T-helper 9 cell (primary cell): ENCODE measurements at places on chromosomes 4 and X.

GRCh38 chrX:45070116-45071007 lies 130.3 kb downstream of the DIPK2B start:
- no peak for DNase-seq

DNA sequence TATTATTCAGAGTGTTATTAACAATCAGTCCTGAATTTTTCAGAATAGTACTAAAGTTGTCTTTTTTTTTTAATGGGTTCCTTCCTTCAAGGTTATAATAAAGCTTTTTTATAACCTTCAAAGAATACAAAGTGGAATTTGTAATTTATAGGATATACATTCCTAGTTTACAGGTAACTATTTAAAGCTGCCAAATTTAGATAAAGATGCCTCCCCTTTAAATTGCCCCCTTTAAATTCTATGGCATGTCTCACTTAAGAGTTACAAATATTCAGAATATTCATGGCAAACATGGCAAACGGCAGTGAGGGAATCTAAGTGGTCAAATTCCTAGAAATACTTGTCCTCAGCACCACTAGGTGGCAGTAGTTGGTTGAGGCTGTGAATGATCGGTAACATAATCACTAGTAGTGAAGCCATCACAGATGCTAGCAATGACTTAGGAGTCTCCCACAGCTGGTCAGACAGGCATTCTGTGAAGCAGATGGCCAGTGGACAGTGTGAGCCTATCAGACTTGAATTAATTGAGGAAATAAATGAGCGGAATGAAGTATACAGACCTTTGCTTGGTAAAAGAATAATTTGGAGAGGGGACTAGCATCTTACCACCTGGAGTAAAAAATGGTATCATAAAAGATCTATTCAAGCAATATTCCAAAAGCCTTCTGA lies 86.4 kb downstream of the CBR4 start:
- peak; percentile 33 for DNase-seq

GRCh38 chrX:73266766-73267165 lies 52.1 kb upstream of the NAP1L2 start:
- DNase-seq, result no peak

- DNase-seq, result no peak
Observed at GRCh38 chr4:10762561-10762960, 78.0 kb upstream of the CLNK start.

- DNase-seq, result no peak
Observed at GRCh38 chrX:4484266-4484665, 770.8 kb upstream of the PRKX start.

GRCh38 chr4:147846318-147847155 lies 114.6 kb downstream of the ARHGAP10 start:
- DNase-seq, result no peak

GRCh38 chr4:24529555-24529954 lies 54.8 kb downstream of the DHX15 start:
- DNase-seq, result no peak

- DNase-seq, result no peak
Observed at GRCh38 chr4:153270361-153270760, 66.1 kb downstream of the TRIM2 start.

DNA sequence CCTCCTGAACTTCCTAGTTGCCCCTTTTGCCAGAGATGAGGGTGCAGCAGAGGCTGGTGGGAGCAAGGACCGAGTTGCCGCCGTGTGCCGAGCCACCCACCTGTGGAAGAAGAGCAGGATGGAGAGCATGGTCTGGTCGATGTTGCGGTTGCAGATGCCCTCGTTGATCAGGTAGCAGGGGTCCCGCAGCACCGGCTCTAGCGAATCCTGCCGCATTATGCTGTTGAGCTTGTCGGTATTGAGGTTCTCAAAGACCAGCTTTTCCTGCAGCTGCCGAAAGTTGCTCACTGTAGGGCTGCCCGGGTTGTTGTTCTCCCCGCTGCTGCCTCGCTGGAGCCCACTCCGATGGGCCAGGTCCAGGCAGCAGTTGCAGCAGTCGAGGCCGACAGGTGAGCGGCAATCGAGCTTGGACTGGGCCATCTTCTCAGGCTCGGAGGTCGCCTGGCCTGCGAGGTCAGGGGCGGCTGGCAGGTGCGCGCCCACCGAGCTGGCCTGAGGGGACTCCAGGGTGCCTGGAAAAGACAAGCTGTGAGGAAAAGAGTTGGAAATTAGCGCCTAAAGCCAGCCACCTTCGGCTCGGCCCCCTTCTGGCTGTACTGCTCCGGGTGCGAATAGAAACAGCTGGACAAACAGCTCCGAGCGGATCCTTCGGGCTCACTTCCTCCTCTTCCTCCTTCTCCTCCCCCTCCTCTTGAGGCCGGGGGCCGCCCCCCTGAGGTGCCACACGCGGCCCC lies 420 bp downstream of the TSC22D3 start:
- no peak for DNase-seq

GRCh38 chrX:139120760-139121159 lies 409.2 kb upstream of the FGF13 start:
- DNase-seq, result no peak

GRCh38 chr4:60562334-60562733 lies 637.8 kb upstream of the ADGRL3 start:
- DNase-seq, result no peak

GRCh38 chr4:27973700-27974099 lies 1113.1 kb downstream of the STIM2 start:
- DNase-seq, result no peak

- DNase-seq, result no peak
Observed at GRCh38 chrX:68571610-68572311, 72.9 kb downstream of the YIPF6 start.

DNA sequence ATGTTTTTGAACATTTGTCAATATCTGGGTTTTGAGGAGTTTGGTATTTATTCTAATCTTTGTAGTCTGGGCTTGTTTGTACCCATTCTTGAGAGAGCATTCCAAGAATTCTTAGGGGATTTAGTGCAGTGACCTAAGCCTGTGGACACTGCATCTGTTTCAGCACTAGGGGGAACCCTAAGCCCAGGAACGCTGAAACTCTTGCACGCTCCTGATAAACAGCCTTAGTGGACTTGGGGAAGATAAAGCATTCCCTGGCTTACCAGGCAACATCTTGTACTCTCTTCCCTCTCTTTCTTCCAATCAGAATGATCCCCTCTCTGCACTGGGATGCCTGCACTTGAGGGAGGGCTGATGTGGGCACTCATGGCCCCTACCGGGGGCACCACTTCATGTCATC lies 654.9 kb upstream of the HTR2C start:
- DNase-seq, result no peak

- DNase-seq, result no peak
Observed at GRCh38 chrX:86241547-86241946, 93.3 kb downstream of the DACH2 start.

DNA sequence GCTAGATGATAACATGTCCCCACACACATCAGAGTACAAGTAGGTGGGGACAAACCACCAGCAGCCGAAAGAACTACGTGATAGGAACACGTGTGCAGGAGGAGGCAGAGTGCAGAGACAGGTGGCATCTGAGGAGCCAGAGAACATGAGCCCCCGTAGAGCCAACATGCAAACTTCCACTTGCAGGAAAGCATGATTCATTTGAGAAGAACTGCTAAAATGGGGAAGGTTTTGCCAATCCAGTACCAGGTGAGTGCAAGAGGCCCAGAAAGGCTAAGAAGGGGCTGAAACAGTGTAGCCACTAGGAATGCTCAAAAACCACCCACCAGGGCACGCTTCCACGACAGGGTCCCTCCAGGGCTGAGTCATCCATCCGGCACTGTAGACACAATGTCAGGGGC lies 149.8 kb upstream of the TENM3 start:
- no peak for DNase-seq

DNA sequence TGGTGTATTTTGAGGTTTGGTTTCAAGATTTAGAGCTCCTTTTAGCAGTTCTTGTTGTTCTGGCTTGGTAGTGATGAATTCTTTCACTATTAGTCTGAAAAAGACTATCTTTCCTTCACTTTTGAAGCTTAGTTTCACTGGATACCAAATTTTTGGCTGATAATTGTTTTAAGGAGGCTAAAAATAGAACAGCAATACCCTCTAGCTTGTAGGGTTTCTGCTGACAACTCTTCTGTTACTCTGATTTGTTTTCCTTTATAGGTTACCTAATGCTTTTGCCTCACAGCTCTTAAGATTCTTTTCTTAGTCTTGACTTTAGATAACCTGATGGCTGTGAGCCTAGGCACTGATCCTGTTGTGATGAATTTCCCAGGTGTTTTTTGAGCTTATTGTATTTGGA lies 33.6 kb upstream of the HEPH start:
- no peak for DNase-seq
